ENCODE measurements at places on chromosomes 2 and 18.

DNA sequence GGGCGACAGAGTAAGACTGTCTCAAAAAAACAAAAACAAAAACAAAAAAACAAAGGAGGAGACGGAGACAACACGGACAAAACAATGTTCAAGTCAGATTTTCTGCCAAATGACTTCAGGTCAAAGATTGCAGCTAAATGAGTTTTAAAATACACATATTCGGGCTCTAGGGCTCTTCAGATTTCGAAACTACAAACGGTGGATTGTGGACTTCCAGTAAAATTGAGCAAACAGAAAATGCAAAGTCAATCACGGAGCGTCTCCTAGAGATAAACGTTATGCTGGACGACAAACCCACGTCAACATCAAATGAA lies 558 bp downstream of the MRPS5 start:
- no peak for DNase-seq

DNA sequence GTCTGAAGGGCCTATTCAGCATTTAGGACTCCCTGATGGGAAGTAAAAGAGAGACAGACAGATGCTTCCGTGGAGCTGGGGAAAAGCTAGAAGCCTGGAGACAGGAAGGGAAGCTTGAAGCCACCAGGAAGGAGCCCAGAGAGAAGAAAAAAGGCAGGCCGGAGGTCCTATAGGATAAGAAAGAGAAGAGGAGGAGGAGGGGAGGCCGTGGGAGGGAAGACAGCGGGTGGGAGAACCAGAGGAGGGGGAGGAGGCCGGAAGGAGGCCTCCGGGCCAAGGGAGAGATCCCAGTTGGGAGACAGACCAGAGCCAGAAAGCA lies 107.1 kb upstream of the PKDCC start:
- DNase-seq, result no peak

DNA sequence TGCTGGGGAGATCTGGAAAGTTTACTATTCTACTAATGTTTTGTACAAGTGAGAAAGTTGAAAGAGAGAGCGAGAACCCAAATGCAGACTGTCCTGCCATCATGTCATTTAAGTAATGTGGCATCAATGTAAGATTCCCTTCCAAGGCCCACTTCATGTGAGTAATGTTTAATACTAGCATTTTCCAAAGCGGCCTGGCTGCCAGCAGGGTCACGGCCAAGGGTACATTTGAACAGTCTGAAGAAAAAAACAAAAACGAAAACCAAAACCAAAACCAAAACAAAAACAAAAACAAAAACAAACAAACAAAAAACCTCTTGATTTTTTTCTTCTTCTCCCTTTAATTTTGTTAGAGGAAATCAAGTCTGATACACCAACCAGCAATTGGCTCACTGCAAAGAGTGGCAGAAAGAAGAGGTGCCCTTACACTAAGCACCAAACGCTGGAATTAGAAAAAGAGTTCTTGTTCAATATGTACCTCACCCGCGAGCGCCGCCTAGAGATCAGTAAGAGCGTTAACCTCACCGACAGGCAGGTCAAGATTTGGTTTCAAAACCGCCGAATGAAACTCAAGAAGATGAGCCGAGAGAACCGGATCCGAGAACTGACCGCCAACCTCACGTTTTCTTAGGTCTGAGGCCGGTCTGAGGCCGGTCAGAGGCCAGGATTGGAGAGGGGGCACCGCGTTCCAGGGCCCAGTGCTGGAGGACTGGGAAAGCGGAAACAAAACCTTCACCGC lies 2.2 kb downstream of the HOXD10 start:
- no peak for DNase-seq

DNA sequence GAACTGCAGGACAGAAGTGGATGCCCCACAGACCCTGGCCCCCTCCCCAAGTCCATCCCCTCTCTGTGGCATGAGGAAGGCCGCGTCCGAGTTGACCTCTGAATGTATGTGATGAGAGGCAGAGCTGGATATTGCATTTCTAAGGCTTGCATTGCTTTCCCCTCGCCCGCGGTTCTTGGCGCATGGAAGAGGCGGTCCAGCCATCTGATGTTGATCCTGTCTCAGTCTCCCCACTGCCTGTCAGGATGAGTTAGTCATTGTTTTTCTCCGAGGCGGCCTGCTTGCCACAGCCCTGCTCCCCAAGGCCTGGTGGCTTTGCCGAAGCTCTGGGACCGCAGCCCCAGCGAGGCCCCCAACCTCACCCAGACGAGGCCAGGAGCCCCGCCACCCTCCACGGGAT lies 88.6 kb downstream of the SMAD7 start:
- no peak for DNase-seq
